Right lung (tissue), 10 donors: ENCODE measurements at places on chromosomes 3 and 15. TPM values are rescaled to one million over a fixed set of nuclear protein-coding genes. Genes with fewer than 3 reads are reported as not detected.

DNA sequence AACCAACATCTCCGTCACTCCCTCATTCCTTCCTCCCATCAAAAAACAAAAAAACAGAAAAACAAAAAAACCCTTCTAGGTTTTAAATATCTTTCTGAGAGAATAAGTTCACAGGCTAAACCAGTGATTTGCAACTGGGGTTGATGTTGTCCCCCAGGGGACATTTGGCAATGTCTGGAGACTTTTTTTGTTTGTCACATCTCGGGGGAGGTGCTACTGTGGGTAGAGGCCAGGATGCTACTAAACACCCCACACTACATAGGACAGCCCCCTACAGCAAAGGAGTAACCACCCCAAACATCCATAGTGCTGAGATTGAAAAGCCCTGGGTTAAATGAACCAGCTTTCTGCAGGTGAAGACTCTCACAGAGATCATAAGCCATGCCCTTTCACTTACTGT, 17.0 kb upstream of the PROK2 start:
- no peak for DNase-seq

DNA sequence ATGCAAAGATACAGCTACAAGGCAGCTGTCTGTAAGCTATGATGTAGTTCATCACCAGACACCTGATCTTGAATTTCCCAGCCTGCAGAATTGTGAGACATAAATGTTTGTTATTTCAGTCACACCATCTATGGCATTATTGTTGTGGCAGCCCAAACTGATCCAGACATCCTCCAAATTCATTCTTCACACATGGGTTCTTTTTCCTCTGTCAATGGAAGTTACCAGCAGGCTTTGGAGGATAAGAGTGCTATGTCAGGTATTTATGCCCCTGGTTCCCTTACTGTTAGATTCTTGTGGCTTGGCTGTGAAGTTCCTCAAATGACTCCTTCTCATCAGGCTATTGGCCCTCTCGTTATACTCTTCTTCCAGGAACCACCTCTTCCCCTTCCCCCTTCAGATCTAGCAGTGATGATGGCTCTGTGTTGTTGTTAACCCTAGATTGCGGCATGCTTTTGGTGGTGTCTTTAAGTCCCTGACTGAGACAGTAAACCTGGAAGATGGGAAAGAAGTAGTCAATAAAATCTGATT, 91.0 kb upstream of the CHMP2B start:
- DNase-seq, result no peak

GRCh38 chr3:70312336-70312735, at the start of gene MDFIC2:
Gene MDFIC2, minus strand, starts transcription at chr3:70312638. Its CDS starts 665 bp downstream, at chr3:70311973.
- DNase-seq, result no peak

Gene FXR1
- polyA plus RNA-seq, result 168 TPM
